Stimulated activated CD4-positive, alpha-beta T cell treated with anti-CD3 and anti-CD28 coated beads, Interleukin-1b, Interleukin-23, amount 100 ng/mL, for 48 hours (primary cell): ENCODE measurements at places on chromosomes 6 and 20.

DNA sequence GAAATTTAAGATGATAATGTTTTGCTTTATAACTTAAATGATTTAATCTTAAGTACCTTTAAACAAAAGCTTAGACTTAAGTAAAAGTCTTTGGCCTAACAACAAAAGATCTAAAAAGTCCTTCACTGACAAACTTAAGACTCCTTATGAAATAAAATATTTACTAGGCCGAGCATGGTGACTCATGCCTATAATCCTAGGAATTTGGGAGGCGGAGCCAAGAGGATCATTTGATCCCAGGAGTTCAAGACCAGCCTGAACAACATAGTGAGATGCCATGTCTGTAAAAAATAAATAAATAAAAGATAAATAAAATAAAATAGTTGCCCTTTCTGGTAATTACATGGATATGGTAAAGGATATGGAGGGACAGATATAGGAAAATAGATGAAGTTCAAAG, 12.4 kb downstream of the KATNA1 start:
- no peak for DNase-seq

GRCh38 chr6:45297320-45297719, 30.8 kb upstream of the RUNX2 start:
- DNase-seq, result no peak

DNA sequence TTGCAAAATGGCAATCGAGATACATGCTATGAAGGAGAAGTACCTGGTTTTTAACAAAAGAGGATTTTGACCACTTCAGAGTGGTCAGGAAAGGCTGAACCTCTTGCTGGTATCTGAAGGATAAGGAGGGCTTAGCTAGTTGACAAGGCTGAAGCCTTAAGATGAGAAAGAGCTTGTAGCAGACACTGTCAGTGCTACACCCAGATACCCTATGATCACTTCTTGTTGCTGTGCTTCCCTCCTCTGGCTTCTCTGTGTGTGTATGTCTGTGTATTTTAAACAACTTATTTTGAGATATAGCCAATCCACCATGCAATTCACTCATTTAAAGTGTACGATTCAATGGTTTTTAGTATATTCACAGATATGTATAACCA, 38.9 kb upstream of the TGM2 start:
- DNase-seq, result no peak

- DNase-seq, result no peak
Measured at GRCh38 chr20:55684578-55684977, 320.7 kb downstream of the CBLN4 start.

DNA sequence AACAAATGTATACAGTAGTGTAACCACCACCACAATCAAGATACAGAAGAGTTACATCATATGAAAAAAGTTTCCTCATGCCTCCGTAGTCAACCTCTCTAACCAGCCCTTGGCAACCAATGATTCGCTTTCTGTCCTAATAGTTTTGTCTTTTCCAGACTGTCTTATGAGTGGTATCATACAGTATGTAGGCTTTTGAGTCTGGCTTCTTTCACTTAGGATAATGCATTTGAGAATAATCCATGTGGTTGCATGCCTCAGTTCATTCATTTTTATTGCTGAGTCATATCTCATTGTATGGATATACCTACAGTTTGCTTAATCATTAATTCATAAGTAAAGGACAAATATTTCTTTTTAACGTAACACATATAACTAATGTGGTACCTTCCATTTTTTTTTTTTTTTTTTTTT, 86.4 kb upstream of the RIPOR2 start:
- DNase-seq, result no peak

- DNase-seq, result no peak
Measured at GRCh38 chr6:160348223-160349019, at the start of gene SLC22A3. TSS of gene SLC22A3 (plus strand) at chr6:160348378. CDS start at chr6:160348420, 42 bp downstream.

- peak; percentile 71 for DNase-seq
Measured at GRCh38 chr6:36196113-36196879, at the start of gene BRPF3. TSS of gene BRPF3 (plus strand) at chr6:36196744. CDS start at chr6:36200323, 3,579 bp downstream.

GRCh38 chr6:90818163-90818562, 231.3 kb upstream of the MAP3K7 start:
- DNase-seq, result no peak

- no peak for DNase-seq
Measured at GRCh38 chr6:155261111-155261900, 2.5 kb upstream of the CLDN20 start.

DNA sequence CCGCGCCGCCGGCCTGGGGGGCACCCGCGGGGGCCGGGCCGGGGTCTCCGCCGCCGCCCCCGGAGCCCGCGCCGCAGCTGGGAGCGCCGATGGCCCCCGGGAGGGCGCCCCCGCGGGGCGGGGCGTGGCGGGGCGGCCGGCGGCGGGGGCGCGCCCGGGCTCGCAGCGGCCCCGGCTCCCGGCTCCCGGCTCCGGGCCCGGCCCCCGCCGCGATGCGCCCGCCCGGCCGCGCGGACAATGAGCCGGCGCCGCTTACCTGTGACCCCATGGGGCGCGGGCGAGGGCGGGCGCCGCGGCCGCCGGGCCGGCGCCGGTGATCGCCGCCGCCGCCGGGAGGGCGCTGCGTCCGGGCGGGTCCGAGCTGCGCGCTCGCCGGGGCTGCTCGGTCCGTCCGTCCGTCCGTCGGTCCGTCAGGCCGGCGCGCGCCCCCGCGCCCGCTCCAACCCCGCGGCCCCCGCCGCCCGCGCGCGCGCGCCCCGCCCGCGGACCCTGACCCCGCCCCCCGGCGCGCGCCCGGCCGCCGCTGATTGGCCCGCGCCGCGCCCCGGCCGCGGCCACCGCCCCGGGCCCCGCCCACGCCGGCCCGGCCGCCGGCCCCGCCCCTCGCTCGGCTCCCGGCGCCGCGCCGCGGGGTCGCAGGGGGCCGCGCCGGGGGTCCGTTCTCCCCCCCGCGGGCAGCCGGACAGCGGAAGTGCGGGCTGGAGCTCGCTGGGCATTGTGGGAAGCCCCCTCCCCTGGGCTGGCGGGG, at the start of gene ZBTB46:
Gene ZBTB46, minus strand, starts transcription at position 424 of the 748 bp plus-strand sequence. CDS start 40,507 bp downstream, outside the sequence.
- DNase-seq, result no peak

DNA sequence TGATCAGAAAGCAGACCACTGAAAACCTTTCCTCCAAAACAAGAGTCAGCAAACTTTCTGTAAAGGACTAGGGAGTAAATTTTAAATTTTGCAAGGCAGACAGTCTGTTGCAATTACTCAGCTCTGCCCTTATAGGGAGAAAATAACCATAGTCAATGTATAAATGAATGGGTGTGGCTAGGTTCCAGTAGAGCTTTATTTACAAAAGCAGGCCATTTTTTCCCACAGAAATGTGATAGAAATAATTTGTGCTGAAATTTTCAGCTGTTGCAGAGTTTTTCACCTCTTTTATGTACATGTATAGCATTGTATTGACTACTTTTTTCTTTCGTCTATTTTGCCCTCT, 7.7 kb downstream of the AMD1 start:
- DNase-seq, result no peak

- DNase-seq, result no peak
Measured at GRCh38 chr6:4420160-4420865, 284.9 kb upstream of the ECI2 start.

- no peak for DNase-seq
Measured at GRCh38 chr6:112879920-112880413, 532.8 kb downstream of the RFPL4B start.

- DNase-seq, result no peak
Measured at GRCh38 chr6:157665180-157665579, 157.9 kb upstream of the SNX9 start.

DNA sequence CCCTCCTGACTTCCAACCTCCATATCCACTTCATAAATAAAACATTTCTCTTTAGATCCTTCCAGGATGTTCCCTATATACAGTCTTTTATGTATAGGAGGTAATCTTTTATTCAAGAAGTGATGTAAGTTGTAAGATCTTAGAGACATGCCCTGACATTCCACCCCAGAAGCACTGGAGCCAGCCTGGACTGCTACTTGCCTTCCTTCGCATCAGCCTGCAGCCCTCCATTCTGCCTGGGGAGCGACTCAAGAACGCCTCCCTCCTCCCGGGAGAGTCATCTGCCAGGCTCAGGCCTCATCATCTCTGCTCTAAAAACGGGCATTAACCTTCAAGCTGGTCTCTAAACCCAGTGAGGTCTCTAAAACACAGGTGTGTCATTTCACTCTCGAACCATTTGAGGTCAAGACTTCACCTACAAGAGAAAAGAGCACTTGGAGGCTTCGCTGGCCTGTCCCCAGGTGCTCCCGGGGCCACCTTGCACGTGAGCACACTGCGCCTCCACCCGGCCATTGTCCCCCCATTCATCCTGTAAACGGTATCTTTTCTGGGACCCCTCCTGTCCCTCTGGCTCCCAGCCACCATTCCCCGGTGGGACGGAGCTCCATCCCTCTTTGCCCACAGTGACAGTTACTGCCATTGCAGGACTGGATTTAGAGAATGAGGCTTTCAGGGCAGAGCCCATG, 107.5 kb upstream of the PDE10A start:
- no peak for DNase-seq

DNA sequence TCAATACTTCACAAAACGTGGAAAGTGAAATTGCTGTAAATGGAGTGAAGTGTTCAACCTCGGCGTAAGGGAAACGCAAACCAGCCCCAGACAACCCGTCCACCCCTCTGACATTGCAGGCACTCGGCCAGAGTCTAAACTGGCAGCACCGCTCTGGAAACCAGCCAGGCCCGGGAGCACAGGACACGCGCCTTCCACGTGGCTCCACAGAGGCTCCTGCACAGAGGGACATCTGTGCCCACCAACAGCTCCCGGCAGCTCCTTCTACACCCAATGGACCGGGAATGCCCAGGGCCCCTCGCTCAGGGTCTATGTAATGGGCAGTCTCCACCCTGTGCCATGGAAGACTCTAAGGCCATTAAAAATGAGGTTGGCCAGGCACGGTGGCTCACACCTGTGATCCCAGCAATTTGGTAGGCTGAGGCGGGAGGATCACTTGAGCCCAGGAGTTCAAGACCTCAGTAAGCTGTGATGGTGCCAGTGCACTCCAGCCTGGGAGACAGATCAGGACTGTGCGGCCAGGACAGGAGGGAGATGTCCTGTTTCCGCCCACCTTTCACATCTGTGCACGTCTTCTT, 3.4 kb upstream of the HELZ2 start:
- DNase-seq, result no peak

DNA sequence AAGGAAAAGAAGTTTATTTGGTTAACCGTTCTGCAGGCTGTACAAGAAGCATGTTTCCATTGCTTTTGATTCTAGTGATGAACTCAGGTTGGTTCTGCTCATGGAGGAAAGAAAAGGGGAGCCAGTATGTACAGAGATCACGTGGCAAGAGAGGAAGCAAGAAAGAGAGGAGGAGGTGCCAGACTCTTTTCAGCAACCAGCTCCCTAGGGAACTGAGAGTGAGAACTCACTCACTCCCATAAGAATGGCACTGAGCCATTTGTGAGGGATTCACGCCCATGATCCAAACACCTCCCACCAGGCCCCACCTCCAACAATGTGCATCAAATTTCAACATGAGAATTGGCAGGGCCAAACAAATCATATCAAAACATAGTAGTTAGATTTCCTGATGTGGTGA, 649.1 kb downstream of the EPM2A start:
- no peak for DNase-seq

- no peak for DNase-seq
Measured at GRCh38 chr6:18216411-18216810, 47.9 kb downstream of the DEK start.

- no peak for DNase-seq
Measured at GRCh38 chr6:13369591-13369990, 41.3 kb upstream of the TBC1D7 start.

- DNase-seq, result peak; percentile 47
Measured at GRCh38 chr20:63739130-63740069, at the start of gene SLC2A4RG. TSS of gene SLC2A4RG (plus strand) at chr20:63739776. CDS start at chr20:63739913, 137 bp downstream.

GRCh38 chr6:155011809-155012291, 16.7 kb downstream of the TIAM2 start:
- DNase-seq, result no peak

DNA sequence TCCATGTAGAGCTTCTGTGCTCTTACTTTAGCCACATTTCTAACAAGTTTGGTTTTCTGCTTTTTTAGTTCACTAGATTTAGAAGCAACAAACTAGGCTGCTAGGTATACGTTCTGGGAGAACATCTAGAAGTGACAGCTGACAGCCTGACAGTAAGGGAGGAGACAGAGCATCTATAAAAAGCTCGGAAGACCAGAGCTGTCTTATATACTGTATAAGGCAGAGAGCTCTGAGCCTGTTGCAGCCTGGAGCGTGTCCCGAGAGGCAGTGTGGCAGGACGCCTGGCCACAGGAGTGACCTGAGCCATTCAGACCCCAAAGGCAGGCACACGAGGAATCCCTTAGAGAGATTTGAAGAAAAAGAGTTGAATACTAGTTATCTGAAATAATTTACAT, 24.6 kb downstream of the PPP1R14C start:
- no peak for DNase-seq

DNA sequence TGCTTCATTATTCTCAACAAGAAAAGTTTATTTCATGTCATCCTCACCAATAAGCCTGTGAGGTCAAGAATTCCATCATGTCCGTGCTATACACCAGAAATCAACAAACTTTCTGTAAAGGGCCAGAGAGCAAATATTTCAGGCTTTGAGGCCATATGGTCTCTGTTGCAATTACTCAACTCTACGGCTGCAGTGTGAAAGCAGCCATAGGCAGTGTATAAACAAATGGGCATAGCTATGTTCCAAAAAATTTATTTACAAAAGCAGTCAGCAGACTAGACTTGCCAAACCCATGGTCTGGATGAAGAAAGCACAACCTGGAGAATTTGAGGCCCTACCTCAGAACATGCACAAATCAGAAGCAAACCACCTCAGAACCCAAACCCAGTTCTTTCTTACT, 118.5 kb downstream of the PCSK2 start:
- no peak for DNase-seq

- no peak for DNase-seq
Measured at GRCh38 chr20:24813080-24813479, 136.0 kb upstream of the CST7 start.

DNA sequence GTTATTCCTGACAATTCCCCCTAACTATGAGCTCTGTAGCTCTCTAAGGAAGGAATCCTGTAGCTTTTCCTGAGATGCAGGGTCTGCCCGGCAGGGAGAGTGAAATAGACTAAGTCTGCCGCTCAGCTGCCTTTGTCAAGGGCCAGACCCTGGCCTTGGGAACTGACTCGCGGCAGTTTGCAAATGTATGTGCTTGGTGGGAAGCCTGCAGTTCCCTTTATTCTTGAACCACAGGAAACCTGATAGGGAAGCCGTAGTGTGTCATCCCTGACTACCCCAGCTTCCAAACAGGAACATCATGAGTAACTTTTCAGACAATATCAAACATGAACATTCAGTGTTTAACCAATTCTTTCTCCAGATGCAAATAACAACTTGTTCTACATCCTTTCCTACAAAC, 78.7 kb upstream of the IFNGR1 start:
- no peak for DNase-seq

DNA sequence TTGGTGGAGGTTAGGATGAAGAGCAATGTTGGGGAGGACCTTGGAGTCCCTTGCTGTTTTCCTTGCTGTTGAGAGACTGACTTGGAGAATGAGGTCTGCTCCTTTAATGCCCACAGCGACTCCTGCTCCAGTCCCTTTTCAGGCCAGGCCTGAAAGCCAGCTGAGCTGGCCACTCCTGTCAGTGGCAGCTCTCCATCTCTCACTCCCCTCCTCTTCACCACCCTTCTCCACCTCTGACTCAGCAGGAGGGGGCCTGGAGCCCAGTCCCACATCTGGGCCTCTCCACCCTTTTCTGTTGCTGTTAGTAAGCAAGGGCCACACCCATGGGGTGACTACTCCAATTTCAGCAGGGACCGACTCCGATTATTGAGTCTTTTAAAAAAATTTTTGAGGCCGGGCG, 2.2 kb downstream of the SNX21 start:
- DNase-seq, result no peak

- DNase-seq, result no peak
Measured at GRCh38 chr20:46690219-46691106, 1.2 kb upstream of the TP53RK start.
